ENCODE measurements at places on chromosomes 11 and 22. TPM values are rescaled to one million over a fixed set of nuclear protein-coding genes. Genes with fewer than 3 reads are reported as not detected.

- DNase-seq, result peak; percentile 59
Observed at GRCh38 chr11:45543808-45544422, 121.5 kb downstream of the CHST1 start.

- DNase-seq, result peak; percentile 85
Observed at GRCh38 chr22:50114221-50115021, 24.6 kb downstream of the MOV10L1 start.

- DNase-seq, result no peak
Observed at GRCh38 chr11:95095858-95096587, 6.4 kb downstream of the ENDOD1 start.

Gene CECR2
- 14.5 TPM for total RNA-seq

GRCh38 chr11:117754030-117754429 is 43.0 kb downstream of the DSCAML1 start:
- DNase-seq, result no peak

DNA sequence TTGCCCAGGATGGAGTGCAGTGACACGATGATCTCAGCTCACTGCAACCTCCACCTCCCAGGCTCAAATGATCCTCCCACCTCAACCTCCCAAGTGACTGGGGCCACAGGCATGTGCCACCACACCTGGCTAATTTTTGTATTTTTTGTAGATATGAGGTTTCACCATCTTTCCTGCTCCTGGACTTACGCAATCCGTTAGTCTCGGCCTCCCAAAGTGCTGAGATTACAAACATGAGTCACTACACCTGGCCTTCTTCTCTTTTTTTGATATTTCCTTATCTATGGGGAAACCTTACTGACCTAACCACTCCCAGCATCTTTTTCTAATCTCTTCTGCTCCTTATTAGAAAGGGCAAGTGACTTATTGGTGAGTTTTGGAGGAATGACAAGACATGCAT is 121.7 kb upstream of the CHORDC1 start:
- no peak for DNase-seq
